ENCODE measurements at places on chromosomes 3 and 15.

DNA sequence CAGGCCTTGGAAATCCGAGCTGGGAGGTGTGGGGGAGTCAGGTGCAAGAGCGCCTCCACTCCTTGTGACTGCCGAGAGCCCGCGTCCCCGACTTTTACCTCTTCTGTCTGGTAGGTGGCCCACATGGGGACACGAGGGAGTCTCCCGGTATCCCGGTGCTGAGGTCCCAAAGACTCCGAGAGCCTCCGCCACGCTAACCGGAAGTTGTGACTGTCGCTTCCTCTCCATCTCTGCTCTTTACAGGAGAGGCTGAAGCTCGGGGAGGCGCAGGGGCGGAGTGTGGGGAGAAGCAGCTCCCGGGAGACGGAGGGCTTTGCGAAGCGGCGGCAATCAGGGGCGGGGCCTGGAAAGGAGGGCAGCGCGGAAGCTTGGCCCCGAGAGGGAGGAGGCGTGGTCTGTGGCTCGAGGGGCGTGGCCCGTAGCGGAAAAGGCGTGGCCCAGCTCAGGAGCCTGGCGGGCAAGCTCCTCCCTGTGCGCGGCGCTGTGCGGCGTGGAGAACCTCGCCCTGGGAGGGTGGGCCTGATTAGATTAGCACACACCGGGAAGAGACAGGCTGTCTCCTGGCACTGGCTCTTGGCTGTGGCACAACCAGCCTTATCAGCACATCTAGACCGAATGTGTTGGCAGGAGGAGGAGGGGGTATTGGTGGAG, 143.9 kb downstream of the GABRB3 start:
- DNase-seq: no peak

- DNase-seq: no peak
Measured at GRCh38 chr3:53223541-53223966, 32.3 kb downstream of the TKT start.

- DNase-seq: no peak
Measured at GRCh38 chr3:112247350-112247749, 46.7 kb downstream of the SLC9C1 start.

- no peak for DNase-seq
Measured at GRCh38 chr3:48034000-48034516, 17.8 kb upstream of the MAP4 start.

DNA sequence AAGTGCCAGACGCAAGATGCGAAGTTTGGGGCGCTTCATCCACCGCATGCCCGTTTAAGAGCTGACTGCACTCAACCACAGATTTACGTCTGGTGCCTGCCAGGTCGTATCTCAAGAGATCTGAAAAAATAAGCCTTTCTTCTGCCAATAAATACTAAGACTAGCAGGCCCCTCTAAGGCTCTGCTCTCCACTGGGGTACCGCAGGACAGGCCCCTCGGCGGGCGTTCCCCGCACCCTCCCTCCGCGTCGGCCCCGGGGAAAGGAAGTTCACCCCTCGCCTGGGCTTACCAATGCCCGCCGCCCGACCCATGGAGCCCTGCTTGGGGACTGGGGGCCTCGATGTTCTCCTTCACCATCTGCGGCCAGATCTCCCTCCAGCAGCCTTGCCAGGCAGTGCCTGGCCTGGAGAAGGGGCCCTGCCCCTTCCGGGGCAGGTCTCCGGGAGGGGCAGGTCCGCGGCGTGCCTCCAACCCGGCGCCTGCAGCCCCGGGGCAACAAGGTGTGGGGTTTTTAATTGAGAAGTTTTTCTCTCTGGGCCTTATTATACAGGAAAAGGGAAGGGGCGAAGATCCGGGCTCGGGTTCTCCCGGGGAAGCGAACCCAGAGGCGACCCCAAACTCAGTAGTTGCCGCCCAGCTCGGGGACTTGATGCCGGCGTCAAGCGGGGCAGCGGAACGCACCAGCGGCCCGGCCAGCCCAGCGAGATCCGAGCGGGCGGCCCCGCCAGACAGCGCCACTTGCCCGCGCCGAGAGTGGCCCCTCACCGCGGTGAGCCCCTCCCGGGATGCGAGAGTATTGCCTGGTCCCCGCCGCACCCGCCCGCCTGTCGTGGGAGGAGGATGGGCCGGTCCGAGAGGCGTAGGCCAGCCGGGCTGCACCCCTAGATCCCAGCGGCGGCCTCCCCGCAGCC, 735 bp downstream of the GOLGA8B start:
- DNase-seq: peak; percentile 17

DNA sequence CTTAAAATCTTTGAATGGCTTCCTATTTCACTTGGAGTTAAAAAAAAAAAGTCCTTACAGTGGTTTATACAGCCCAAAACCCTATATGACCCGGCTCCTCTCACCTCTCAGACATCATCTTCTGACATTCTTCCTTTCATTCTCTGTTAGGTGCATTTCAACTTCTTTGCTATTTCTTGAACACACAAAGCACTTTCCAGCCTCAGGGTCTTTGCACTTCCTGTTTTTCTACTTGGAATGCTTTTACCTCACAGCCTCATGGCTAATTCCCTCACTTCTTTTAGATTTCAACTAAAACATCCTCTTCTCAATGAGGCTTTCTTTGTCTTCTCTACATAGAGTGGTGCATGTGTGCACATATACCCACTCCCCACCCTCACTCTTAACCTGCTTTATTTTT, 91.0 kb upstream of the MB21D2 start:
- DNase-seq: no peak

DNA sequence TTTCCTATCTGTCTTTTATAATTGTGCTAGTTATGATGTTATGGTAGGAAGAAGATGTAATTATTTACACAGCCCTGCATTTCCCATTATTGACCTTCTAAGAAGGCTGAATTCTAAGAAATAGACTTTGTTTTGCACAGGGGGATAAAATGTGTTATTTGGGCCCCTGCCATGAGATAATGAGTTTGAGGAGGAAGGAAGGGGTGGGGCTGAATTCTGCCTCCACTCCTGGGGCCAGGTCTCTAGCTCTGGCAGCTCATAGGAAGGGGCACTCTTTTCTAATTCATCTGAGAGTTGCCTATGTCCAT, 69.2 kb upstream of the GOLGA8B start:
- DNase-seq: no peak

GRCh38 chr3:153268564-153269279, 106.7 kb downstream of the RAP2B start:
- no peak for DNase-seq

DNA sequence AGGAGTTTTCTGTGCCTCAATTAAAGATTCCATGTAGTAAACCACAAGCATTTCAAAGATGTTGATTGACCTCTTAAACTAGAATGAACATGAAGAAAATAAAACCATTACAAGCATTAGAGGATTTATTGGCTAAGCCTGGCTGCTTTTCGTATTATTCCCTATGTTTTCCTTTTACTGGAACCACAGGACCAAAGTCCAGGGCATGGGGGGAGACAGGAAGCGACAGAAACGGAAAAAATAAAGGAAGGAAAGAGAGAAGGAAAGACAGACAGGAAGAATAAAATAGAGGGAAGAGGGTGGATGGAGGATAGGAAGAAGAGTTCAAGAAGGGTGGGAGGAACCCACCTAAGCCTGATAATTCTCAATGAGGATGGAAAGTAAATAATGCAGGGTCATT, 169.9 kb downstream of the SHQ1 start:
- no peak for DNase-seq

- no peak for DNase-seq
Measured at GRCh38 chr15:90248789-90249202, 560 bp upstream of the TTLL13 start.

GRCh38 chr3:125442506-125442905, 67.4 kb upstream of the ZNF148 start:
- no peak for DNase-seq

DNA sequence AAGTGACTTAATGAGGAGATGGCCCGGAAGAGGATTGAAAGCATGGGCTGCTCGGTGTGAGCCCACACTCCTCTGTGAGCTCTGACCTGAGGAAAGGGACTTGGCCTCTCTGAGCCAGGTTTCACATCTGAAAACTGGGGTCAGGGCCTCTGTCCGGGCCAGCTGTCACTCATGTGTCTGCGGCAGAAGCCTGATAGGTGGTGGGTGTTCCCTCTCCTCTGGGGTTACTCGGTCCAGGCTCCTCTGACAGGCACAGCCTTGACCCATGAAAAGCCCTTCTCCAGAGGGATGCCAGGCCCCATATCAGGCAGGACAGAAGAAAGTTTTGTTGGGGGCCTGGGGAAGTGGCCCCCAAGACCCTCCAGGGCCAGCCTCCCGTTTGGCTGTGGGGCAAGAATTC, 131.4 kb downstream of the CHSY1 start:
- DNase-seq: no peak

- no peak for DNase-seq
Measured at GRCh38 chr3:68009900-68010299, 355.5 kb upstream of the SUCLG2 start.

DNA sequence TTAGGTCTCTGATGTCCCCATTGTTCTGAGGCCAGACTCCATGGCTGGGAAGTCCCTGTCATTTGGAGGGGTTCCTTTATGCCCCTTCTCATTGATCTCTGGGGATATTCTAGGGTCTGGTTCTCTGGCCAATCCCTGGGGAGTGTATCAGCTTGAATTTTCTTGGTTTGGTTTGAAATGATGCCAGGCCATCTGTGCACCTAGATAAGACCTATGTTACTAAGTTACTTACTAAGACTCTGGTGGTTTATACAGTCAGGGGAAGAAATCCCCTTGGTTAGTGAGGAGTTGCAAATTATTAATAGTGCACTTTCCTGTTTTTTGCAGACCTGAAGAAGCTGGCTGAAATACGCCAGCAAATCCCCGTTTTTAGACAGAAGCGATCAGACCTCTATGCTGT, 20.3 kb downstream of the NIT2 start:
- no peak for DNase-seq

- no peak for DNase-seq
Measured at GRCh38 chr3:8780279-8780678, 10.9 kb upstream of the OXTR start.

DNA sequence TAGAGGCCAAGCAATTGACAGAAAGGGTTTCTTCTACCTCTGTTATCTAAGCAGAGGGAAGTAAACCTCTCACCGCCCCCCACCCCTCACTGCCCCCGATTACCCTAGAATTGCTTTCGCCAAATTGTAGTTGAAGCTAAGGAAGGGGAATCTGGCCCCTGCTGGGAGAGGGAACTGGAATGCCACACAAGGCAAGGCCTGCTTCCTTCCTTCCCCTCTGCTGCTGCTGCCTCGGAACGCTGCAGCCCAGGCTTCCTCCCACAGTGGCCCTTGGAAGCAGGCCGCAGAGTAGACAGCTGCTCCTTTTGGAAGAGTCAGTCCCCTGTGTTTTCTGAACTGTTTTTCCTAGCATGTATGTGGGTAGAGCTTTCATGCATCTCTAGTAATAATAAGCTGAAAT, 21.6 kb downstream of the RLBP1 start:
- no peak for DNase-seq

DNA sequence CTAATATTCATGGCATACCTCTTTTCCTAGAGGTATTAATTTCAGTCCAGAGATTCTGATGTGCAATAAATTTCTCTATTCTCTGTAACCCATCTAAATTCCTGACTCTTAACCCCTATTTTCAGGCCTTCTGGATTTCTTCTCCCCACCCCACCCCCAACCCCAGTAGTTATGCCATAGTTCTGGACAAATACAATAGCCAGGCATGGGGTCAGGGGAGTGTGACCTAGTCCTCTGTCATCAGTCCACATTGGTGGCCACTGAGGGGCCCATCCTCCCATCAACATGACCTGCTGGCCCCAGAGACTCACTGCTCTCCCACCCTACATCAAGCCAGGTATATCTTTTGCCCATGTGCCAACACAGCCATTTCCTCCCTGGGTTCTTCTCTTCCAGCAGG, 3.8 kb upstream of the LIPC start:
- no peak for DNase-seq

- DNase-seq: no peak
Measured at GRCh38 chr15:74994236-74994635, 1.1 kb upstream of the SCAMP5 start.

- no peak for DNase-seq
Measured at GRCh38 chr3:117633207-117633606, 923.6 kb downstream of the TUSC7 start.

GRCh38 chr3:169465417-169465816, 198.1 kb downstream of the MECOM start:
- no peak for DNase-seq

DNA sequence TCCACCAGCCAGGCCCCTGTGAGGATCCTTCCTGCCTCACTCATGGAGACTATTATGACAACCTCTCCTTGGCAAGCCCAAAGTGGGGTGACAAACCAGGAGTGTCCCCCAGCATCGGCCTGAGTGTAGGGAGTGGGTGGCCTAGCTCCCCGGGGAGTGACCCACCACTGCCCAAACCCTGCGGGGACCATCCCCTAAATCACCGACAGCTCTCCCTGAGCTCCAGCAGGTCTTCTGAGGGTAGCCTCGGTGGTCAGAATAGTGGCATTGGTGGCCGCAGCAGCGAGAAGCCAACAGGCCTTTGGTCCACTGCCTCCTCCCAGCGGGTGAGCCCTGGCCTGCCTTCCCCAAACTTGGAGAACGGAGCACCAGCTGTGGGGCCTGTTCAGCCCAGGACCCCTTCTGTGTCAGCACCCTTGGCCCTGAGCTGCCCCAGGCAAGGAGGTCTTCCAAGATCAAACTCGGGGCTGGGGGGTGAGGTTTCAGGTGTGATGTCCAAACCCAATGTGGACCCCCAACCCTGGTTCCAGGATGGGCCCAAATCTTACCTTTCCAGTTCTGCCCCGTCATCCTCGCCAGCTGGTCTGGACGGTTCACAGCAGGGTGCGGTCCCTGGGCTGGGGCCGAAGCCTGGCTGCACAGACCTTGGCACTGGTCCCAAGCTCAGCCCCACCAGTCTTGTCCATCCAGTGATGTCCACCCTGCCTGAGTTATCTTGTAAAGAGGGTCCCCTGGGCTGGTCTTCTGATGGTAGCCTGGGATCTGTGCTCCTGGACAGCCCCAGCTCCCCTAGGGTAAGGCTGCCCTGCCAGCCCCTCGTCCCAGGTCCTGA, 1.0 kb downstream of the LIMD1 start:
- DNase-seq: no peak

DNA sequence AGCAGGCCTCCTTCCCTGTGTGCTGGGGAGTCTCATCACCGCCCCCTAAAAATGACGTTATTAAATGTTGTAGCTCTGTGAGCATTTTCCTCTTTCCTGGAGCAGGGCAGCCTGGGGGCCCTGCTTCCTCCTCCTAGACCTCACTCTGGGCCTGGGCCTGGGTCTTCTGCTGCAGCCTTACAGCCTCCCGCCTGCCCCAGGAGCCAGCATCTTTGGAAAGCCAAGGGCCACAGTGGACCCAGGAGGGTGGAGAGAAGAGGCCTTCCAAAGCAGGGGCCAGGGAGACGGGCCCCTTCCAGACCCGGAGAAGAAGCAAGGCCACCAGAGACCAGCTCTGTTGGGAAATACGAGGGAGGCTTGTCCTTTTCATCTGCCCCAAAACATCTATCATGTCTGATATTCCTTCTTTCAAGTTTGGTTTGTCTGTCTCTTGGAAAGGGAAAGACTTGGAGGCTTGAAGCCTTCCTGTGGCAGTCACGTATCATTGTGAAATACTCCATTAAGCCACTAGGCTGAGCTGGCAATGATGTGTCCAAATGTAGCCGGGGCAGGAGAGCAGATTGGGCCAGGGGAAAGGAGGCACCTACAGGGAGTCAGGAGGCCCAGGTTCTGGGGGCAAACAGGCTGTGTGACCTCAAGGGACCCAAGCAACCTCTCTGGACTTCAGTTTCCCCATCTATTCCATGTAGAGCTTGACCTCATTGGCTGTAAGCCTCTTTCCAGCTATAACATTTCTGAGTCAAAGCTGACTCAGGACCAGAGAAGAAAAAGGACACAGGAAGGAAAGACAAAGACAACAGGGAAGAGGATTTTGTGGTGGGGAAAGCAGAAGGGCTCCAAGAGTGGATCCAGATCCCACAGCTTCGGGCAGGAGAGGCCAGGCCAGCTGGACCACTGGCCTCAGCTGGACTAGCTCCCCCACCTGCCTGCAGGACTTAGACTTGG, 31.1 kb downstream of the CYP11A1 start:
- DNase-seq: no peak

- no peak for DNase-seq
Measured at GRCh38 chr3:73451301-73451944, 173.3 kb downstream of the PDZRN3 start.

All from activated T-cell treated with anti-CD3 and anti-CD28 coated beads, Interleukin-2, amount 50 U/mL, for 4 hours (primary cell).